ENCODE measurements at places on chromosomes 7 and 10.
A peak's percentile ranks its signal among the peaks of the same experiment; 100 is the strongest.

- DNase-seq = no peak
Observed at GRCh38 chr10:5910323-5911100, 20.5 kb downstream of the FBH1 start.

- DNase-seq = no peak
Observed at GRCh38 chr7:113804475-113805095, 114.2 kb downstream of the PPP1R3A start.

GRCh38 chr10:47383261-47384147, 589 bp downstream of the ZNF488 start:
- DNase-seq = no peak

- no peak for DNase-seq
Observed at GRCh38 chr10:79431428-79431827, 14.0 kb downstream of the ZCCHC24 start.

- DNase-seq = no peak
Observed at GRCh38 chr7:128164061-128164954, 76.8 kb upstream of the LEP start.

DNA sequence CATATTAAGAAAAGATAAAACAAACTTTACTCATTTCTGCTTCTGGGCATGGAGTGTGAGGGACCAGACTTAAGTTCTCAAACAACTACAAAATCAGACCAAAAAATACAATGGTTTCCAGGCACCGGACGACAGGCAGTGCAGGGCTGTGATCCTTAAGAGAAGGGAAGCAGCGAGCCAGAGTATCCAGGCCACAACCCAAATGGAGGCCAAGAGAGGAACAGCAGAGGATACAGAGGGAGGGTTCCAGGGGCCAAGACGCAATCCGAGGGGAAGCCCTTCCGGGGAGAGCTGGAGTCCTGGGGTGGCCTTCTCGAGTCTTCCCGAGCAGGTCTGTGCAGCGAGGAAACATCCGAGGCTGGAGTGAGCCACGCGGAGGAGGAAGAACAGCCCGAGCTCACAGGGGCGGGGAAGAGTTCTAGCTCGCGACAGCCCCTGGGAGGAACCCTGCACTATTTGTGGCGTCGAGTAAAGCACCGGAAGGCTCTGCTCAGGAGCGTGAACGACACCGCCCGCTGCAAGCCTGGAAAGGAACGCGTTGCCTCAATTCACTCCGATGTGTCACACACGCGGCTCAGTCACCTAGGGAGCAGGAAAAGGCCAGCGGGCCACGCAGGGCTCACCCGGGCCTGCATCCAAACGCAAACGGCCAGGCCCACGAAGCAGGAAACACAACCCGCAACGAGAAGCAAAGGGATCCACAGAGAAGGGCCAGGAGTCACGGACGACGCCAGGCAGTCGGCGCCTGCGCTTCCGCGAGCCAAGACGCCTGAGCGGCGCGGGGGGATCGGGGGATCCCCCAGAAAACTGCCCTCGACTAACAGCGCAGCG, 933 bp upstream of the RNF32 start:
- no peak for DNase-seq

DNA sequence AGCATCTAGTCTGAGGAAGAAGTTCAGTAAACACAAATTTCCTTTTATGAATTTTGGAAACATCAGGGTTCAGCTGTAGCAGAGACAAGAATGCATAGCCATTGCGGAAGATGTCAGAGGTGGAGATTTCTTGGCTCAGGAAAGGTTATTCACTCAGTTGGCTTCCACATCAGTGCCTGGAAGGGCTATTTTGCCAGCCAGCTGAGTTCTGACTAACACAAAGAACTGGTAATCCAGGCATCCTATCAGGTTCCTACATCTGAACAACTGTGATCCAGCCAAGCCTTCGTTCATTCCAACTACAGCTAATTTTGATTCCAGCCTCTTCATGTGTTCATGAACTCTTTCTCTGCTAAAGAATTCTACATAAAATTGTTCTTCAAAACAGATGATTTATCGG, 965.6 kb downstream of the XPNPEP1 start:
- DNase-seq = no peak

GRCh38 chr7:47478017-47478344, 103.9 kb downstream of the TNS3 start:
- no peak for DNase-seq

DNA sequence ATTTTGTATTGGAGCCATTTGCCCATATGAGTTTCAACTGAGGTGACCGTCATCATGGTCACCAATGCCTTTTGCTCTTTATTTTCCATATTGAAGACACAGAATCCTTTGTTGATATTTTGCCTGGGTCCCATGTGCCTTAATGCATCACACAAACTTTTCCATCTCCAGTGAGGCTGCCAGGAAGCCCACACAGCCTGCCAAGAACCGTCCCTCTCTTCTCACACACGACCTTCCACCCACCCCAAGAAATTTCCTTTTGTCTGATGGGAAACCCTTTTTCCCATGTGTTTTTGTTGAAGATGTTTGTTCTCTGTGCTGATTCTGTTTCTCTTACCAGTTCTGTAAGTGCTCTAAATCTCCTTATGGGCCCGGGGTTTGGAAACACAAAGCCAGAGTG, 168.9 kb downstream of the CSTF2T start:
- DNase-seq = no peak

GRCh38 chr7:92722541-92722940, 113.8 kb downstream of the CDK6 start:
- DNase-seq = no peak

- no peak for DNase-seq
Observed at GRCh38 chr7:87411186-87411585, 64.3 kb downstream of the ABCB4 start.

- no peak for DNase-seq
Observed at GRCh38 chr10:99513061-99513460, 19.7 kb upstream of the NKX2-3 start.

DNA sequence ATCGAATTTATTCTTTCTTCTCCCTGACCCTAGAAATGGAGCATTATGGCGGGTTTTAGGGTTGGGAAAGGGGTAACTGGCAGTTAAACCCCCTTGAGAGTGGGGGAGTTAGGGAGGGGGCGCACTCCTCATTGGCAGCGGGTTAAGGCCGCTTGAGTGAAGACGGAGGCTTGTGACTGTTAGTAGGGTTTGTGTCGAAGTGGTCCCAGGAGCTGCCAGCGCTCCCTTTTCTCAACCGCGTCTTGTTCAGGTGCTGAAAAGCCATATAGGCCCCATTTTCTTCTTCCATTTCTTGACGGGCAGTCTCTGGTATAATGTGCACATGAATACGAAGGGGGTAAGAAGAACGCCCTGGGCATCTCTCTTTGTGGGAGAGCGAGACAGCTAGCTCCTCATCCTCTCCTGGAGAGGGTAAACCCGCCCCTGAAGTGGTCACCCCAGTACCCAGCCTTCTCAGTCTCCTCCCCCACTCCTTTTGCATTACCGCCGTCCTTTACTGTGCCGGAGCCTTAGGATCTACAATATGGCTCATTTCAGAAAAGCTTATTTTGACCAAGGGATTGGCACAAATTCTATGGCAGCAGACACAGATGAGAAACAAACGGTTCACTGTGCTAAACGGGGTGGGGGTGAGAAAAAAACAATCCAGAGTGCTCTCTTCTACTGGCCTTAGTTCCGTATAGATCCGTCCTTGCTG, 836 bp downstream of the KMT2E start:
- DNase-seq = peak; percentile 43

DNA sequence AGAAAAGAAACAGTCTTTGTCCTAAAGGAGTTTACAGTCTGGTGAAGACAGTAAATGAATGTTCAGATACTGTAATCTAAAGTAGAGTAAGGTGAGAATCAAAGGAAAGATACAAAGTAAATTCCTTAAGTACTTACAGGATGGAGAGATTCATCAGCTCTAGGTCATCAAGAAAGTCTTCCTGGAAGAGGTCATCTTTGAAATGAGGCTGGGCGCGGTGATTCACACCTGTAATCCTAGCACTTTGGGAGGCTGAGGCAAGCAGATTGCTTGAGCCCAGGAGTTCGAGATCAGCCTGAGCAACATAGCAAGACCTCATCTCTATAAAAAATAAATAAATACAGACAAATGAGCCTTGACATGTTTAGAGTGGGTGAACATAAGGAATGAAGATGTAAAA, 18.3 kb downstream of the FHIP2A start:
- no peak for DNase-seq

- no peak for DNase-seq
Observed at GRCh38 chr7:159102681-159103381, 41.8 kb downstream of the VIPR2 start.

DNA sequence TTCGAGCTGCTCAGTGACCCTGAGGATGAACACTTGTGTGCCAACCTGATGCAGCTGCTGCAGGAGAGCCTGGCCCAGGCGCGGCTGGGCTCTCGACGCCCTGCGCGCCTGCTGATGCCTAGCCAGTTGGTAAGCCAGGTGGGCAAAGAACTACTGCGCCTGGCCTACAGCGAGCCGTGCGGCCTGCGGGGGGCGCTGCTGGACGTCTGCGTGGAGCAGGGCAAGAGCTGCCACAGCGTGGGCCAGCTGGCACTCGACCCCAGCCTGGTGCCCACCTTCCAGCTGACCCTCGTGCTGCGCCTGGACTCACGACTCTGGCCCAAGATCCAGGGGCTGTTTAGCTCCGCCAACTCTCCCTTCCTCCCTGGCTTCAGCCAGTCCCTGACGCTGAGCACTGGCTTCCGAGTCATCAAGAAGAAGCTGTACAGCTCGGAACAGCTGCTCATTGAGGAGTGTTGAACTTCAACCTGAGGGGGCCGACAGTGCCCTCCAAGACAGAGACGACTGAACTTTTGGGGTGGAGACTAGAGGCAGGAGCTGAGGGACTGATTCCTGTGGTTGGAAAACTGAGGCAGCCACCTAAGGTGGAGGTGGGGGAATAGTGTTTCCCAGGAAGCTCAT, 1.1 kb downstream of the DDIT4 start:
- peak; percentile 70 for DNase-seq

DNA sequence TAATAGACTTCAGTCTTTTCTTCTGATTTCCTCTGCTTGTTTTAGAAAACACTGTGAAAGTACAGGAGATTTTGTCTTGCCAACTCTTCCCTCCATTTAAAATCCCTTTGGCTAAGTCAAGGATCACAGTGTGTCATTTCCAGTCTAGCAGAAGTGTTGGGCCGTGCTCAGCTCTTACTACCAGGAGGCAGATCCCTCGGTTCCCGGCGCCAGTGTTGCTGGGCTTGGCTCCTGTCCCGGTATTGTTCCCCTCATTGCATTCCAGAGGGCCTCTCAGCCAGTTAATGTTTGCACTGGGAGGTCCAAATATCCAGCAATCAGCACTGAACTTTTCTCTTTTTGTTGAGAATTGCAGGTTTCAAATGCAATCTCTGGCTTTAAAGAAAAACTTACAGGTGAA, 612.1 kb upstream of the MGMT start:
- no peak for DNase-seq

DNA sequence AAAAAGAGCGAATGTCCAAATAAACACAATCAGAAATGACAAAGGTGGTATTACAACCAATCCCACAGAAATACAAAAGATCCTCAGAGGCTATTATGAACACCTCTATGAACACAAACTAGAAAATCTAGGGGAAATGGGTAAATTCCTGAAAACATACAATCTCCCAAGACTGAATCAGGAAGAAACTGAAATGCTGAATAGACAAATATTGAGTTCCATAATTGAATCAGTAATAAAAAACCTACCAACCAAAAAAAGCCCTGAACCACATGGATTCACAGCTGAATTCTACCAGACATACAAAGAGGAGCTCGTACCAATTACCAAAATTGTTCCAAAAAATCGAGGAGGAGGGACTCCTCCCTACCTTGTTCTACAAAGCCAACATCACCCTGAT, 56.1 kb upstream of the ZNF800 start:
- DNase-seq = no peak

- DNase-seq = no peak
Observed at GRCh38 chr10:54587971-54588370, 213.1 kb downstream of the PCDH15 start.
